ENCODE measurements at places on chromosomes 3 and 15.
A peak's percentile ranks its signal among the peaks of the same experiment; 100 is the strongest.

- H3K36me3 ChIP-seq: peaks cover 2% of the 10 kb centered on the region
- peaks cover 4% of the 10 kb centered on the region for H3K4me1 ChIP-seq
- DNase-seq: no peak
- H3K27ac ChIP-seq: peak overlapping the region; percentile 98
- H3K4me3 ChIP-seq: peak overlapping the region; percentile 83
- H3K27me3 ChIP-seq: no peaks in the 10 kb centered on the region
Observed at GRCh38 chr3:53890726-53891475, 758 bp downstream of the SELENOK start.

- no peaks in the 10 kb centered on the region for H3K27me3 ChIP-seq
- H3K4me3 ChIP-seq: no peak overlapping the region
- peak; percentile 61 for DNase-seq
Observed at GRCh38 chr3:149199474-149199873, 22.2 kb downstream of the CP start.

GRCh38 chr3:188402229-188402628, 248.3 kb downstream of the LPP start:
- H3K27me3 ChIP-seq: no peaks in the 10 kb centered on the region
- no peak overlapping the region for H3K4me3 ChIP-seq
- H3K4me1 ChIP-seq: no peaks in the 10 kb centered on the region
- H3K27ac ChIP-seq: no peak overlapping the region

- no peak overlapping the region for H3K27ac ChIP-seq
- peaks cover 38% of the 10 kb centered on the region for H3K4me1 ChIP-seq
- no peaks in the 10 kb centered on the region for H3K36me3 ChIP-seq
- no peak overlapping the region for H3K4me3 ChIP-seq
- peak; percentile 78 for DNase-seq
Observed at GRCh38 chr3:43870120-43870519, 179.4 kb downstream of the ABHD5 start.

- H3K36me3 ChIP-seq: no peaks in the 10 kb centered on the region
- no peak overlapping the region for H3K27ac ChIP-seq
- no peak for DNase-seq
- H3K4me3 ChIP-seq: no peak overlapping the region
Observed at GRCh38 chr3:67551361-67552016, 102.9 kb downstream of the SUCLG2 start.

DNA sequence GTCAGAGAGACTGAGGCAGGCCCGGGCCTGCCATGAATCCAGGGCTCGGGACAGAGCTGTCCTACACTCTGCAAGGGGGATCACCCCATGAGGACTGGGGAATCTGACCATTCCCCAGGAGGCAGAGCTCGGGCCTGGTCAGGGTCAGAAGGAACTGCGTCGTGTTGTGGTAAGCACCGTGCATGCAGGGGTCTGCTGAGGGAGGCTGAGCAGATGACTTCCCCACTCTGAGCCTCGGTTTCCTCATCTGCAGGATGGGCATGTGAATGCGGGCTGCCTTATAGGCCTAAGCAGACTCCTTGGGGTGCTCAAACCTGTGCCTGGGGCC, 61.6 kb upstream of the IQSEC1 start:
- H3K4me1 ChIP-seq: no peaks in the 10 kb centered on the region
- H3K4me3 ChIP-seq: no peak overlapping the region
- no peak for DNase-seq

DNA sequence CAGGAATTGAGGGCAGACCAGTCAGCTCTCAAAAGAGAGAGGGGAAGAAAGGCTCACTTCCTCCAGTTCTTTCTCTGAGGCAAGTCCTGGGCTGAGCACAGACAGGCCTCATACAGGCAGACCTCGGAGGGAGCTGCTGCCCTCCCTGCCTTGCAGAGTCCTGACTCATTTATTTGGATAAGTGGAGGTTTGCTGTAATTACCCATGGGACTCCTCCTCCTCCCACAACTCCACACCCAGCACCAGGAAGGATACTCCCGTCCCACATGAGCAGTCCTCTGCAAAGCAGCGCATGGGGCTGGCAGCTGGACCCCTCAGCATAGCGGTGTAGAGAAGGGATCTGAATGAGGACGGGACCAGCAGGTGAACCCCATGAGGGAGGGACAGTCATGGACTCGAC, 13.4 kb upstream of the SCN10A start:
- no peak overlapping the region for H3K4me3 ChIP-seq
- peaks cover 16% of the 10 kb centered on the region for H3K4me1 ChIP-seq

Measured in fibroblast of lung (primary cell).